ENCODE measurements at places on chromosomes 6 and 20.

DNA sequence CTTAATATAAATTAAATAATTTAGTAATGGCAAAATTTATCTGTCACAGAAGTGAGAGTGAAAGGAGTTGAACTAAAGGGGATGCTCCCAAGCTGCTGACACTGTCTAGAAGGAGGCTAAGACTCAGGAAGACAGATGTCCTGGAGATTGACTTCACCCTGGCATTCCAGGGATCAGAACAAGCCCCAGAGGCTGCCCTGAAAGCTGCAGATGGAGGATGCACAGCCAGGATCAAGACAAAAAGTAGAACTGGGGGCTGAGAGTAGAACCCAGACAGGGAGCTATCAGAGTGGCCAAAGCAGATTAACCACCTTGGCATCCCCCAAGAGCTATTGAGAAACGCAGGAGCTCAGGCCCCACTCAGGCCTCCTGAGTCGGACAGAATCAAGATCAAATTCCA is 189.2 kb upstream of the PLCB4 start:
- DNase-seq, result no peak

DNA sequence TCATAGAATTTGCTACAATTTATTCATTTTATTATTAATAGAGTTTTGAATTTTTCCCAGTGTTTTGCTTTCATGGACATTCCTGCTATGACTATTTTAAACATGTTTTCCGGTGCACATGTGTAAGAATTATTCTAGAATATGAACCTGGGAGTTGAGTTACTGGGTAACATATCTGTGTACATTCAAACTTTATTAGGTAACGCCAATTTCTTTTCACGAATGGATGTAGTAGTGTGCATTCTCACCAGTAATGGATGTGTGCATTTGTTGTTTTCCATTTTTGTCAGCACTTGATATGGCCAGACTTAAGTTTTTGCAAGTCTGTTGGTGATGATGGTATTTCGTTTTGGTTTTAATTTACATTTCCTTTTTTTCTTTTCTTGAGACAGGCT is 118.8 kb downstream of the CDKAL1 start:
- DNase-seq, result no peak

- no peak for DNase-seq
These were observed 82.6 kb downstream of the TBX18 start for GRCh38 chr6:84681693-84682326.

DNA sequence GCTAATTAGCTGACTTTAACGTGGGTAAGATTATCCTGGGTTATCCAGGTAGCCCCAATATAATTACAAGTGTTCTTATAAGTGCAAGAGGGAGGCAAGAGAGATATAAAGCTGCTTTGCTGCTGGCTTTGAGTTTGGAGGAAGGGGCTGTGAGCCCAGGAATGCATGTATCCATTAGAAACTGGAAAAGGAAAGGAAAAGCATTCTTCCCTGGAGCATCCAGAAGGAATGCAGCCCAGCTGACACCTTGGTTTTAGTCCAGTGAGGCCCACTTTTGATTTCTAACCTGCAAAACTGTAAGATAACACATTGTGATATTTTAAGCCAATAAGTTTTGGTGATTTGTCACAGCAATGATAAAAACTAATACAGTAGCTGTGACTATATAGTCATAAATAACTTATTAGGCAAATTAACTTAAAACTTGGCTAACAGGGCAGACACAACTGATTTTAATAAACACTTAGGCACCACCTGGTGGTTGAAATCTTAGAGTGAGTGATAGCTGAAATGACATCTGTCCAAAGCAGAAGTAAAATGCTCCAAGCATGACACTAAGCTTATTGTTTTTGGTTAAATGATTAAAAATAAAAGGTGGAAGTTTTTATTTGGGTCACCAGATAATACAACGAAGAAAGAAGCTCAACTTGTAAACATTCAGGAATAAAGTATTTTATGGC is 35.6 kb downstream of the ADGRF4 start:
- no peak for DNase-seq

DNA sequence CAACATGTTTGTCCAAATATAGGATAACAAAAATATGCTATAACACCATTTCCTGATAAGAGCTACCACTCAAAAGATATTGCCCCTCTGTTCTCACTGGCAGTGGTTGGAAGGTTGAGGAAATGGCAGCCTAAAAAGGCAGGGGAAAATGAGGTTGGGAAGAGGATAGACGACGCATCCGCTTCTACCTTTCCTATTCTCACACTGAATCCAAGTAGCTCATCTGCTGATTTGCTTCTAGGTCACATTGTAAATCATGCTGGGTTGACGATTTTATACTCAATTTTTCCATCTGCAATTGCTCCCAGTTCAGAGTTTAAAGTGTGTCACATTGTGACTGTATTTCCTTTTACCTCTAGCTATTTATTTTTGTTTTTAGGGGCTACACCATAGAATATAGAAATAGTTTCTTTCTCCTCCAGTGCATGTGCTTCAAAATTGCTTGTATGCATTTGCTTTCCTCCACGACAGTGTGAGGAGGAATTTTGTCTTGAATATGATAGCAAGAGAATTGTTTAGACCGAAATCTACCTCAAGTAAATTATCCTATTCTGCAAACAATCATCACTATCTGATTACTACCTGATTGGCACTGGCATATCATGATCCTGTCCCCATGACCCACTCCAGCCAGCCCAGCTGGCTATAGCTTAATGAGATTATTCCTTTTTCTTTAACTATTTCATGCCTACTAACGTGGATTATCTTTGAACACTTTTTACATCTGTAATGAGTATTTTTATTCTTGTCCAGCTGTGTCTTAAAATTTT is 179.6 kb upstream of the RAB32 start:
- no peak for DNase-seq

DNA sequence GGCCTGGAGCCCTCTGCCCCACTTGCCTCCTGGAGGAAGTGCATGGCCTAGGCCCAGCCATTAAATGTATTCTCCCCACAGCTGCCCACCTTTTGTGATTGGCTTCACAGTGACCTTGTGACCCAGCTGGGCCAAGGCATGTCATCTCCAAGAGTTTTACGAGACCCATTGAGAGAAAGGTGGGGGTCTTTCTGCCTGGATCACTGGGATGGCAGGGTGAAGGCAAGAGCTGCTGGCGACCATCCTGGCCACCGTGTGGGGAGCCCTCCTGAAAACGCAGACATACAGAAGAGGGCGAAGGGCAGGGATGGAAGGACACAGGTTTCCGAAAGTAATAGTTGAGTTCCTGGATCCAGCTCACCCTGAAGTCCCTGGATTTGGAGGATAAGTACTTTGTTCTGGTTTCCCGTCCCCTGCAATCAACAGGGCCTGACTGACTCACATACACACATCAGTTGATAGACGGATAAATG is 12.3 kb upstream of the SPO11 start:
- DNase-seq, result no peak

DNA sequence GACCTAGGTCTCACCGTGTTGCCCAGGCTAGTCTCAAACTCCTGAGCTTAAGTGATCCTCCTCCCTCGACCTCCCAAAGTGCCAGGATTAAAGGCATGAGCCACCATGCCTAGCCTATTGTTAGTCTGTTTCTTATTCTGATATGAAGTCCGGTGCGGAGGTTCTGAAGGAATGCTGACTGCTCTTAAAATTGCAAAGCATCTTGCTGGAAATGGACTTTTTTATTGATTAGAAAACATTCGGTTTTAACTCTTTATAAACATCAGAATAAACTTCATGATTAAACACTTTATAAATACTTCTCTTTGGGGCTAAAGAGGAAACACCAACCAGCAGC is 3.2 kb downstream of the TNFAIP3 start:
- no peak for DNase-seq

DNA sequence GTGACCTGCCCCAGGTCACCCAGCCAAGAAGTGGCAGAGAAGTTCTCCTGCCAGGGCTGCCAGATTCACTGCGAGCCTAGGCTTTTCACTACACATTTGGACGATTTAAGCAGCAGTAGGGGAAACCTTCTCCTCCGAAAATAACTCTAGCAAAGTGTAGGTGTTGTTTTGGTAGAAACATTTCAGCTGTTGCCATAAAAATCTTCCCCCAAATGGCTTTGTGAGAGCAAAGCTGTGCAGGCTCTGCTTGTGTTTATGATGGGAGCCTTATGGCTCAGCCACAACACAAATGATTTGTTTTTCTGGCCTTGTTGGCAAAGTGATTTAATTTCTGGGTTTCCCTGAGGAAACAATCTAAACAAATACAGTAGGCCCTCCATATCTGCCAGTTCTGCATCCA is 81.8 kb downstream of the PLCB4 start:
- no peak for DNase-seq

- no peak for DNase-seq
These were observed 207.4 kb downstream of the SOX4 start for GRCh38 chr6:21800948-21801438.

- no peak for DNase-seq
These were observed 131.3 kb downstream of the C6orf118 start for GRCh38 chr6:165178056-165178455.

DNA sequence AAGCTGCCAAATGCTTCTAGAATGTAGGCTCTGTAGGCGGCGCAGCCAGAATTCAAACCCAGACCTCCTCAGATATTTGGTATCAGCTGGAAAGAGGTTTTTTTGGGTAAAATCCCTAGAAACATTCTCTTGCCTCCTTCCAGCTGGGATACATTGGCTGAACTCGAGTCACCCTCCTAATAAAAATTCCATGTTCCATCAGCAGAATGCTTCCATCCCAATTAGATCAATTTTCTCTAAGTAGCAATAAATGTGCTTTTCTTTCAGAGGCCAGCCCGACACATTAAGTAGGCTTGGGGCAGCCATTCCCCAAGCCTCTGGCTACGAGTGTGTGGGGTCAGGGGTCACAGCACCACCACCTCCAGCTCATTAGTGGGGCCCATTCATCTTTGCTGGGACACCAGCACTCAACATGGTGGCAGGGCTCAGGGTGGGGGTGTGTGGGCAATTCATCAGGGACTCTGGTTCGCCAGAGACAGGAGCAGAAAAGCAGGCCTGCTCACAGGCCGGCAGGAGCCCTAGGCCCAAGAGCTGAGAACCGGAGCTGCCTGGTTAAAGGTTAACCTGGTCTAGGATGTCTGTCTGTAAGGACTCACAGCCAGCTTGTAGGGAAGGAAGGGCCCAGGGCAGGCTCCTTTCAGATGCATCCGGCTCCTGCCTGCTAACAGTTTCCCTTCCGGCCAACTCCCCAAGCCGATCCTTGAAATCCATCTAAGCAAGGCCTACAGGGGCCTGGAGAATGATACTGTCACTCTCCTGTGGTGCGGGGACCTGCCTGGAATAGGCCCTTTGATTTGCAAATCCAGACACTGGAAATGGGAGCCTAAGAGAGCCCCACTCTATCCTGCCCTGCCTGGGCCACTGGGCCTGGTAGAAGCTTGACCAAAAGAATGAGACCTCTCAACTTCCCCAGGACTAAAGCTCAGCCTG is 159.1 kb upstream of the TOP1 start:
- no peak for DNase-seq

GRCh38 chr20:36474563-36474962 is 66.8 kb upstream of the MYL9 start:
- no peak for DNase-seq

GRCh38 chr6:39188098-39188450 is 41.2 kb downstream of the KCNK5 start:
- no peak for DNase-seq

DNA sequence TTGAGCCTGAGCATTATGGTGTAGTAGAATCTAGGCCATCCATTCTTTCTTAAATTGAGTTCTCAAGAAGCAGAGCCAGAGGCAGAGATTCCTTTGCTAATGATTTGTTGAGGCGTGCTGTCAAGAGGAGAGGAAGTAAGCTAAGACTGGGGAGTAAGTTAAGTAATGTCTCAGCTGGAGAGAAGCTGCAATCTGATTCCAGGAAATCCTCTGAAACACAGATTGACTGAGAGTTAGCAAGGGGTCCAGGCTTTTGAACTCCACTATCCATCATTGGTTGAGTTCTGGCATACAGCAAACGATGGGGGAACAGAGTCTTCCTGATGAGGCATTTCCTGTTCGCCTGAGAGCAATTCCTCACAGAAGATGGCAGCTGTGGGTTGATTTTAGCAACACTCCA is 207.4 kb upstream of the RAB32 start:
- no peak for DNase-seq

DNA sequence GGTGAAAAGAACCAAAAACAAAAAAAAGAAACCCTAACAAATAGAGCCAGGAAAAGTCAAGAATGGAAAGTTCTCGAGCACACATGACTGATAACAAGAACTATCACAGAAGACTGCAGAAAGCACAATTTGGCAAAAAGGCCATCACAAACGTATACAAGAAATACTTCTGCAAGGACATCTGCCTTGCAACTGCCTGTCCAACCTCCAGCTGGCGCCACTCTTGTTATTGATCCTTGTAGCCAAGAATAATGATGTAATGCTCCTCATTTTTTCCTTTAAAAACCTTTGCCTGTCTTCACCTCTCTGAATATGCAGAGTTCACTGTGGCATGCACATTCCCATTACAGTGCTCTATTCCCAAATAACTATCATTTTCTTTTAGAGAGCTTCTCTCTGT is 87.9 kb upstream of the BMP5 start:
- DNase-seq, result no peak

DNA sequence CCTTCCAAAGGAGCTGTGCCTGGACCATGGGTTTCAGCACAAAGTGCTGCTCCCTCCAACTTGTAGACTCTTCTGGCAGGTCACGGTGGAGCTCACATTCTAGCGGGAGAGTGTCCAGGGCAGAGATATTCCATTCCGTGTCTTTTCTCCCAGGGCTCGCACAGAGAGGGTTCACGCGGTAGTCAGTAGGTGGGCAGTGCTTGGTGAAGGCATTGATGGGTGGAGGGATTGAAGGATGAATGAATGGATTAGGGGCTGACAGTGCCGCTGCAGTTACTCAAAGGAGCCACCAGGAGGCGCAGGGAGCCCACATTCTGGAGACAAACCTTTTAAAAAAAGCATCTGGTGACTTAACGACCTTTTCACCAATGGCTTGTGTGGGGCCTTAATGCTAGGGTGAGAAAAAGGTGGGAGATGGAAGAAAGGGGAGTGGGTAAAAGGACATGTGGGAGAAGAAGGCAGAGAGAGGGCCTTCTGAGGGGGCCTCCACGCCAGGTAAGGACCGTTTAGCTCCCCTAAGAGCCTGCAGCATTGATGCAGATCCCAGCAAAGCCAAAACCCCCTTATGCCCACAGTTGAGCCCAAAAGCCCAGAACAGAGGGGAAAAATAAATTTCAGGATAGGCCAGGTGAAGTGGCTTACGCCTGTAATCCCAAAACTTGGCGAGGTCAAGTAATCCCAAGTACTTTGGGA is 17.5 kb upstream of the FAM110A start:
- peak; percentile 42 for DNase-seq

GRCh38 chr6:45651301-45651700 is 273.6 kb upstream of the SUPT3H start:
- DNase-seq, result no peak
